Type B pancreatic cell (in vitro differentiated cells): ENCODE measurements at places on chromosomes 2 and 18.
A peak's percentile ranks its signal among the peaks of the same experiment; 100 is the strongest.

GRCh38 chr2:20135631-20136050 is 84.2 kb upstream of the LAPTM4A start:
- no peaks in the 10 kb centered on the region for H3K27me3 ChIP-seq
- H3K27ac ChIP-seq = peak overlapping the region; percentile 81
- peak overlapping the region; percentile 49 for H3K4me3 ChIP-seq

GRCh38 chr2:28232295-28232694 is 160.4 kb upstream of the FOSL2 start:
- peaks cover 23% of the 10 kb centered on the region for H3K4me1 ChIP-seq
- H3K27me3 ChIP-seq = no peaks in the 10 kb centered on the region
- peaks cover 3% of the 10 kb centered on the region for H3K36me3 ChIP-seq
- H3K27ac ChIP-seq = peak overlapping the region; percentile 52
- no peak for DNase-seq

DNA sequence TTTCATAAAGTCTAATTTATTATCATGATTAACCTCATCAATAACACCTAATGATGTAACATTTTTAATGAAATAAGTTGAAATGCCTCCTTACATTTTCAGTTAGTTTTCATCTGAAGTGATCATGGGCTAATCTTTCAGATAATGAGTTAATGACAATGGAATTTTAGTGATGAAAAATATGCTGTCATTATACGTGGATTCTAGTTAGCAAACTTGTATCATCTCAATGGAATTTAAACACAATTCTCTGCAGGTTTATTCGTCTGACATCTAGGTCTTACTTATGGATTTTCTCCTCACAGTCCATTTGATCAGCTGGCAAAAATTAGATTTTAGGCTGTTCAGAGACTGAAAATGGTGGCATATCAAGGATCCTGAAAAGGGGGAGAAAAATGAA is 885.0 kb downstream of the SLC4A3 start:
- no peak overlapping the region for H3K4me3 ChIP-seq
- peaks cover 20% of the 10 kb centered on the region for H3K4me1 ChIP-seq
- no peaks in the 10 kb centered on the region for H3K27me3 ChIP-seq
- DNase-seq = no peak
- H3K36me3 ChIP-seq = no peaks in the 10 kb centered on the region

GRCh38 chr2:162917626-162918025 is 79.1 kb upstream of the KCNH7 start:
- no peak for DNase-seq
- H3K27me3 ChIP-seq = no peaks in the 10 kb centered on the region
- H3K36me3 ChIP-seq = no peaks in the 10 kb centered on the region
- H3K4me1 ChIP-seq = no peaks in the 10 kb centered on the region

- no peaks in the 10 kb centered on the region for H3K4me1 ChIP-seq
- H3K4me3 ChIP-seq = no peak overlapping the region
- no peak for DNase-seq
- no peak overlapping the region for H3K27ac ChIP-seq
- H3K36me3 ChIP-seq = no peaks in the 10 kb centered on the region
These were observed 53.3 kb downstream of the CCDC148 start for GRCh38 chr2:158403237-158403636.

GRCh38 chr2:122108186-122108585 is 352.7 kb downstream of the TSN start:
- H3K27ac ChIP-seq = no peak overlapping the region
- no peaks in the 10 kb centered on the region for H3K36me3 ChIP-seq
- no peak for DNase-seq
- no peak overlapping the region for H3K4me3 ChIP-seq
- H3K27me3 ChIP-seq = no peaks in the 10 kb centered on the region

DNA sequence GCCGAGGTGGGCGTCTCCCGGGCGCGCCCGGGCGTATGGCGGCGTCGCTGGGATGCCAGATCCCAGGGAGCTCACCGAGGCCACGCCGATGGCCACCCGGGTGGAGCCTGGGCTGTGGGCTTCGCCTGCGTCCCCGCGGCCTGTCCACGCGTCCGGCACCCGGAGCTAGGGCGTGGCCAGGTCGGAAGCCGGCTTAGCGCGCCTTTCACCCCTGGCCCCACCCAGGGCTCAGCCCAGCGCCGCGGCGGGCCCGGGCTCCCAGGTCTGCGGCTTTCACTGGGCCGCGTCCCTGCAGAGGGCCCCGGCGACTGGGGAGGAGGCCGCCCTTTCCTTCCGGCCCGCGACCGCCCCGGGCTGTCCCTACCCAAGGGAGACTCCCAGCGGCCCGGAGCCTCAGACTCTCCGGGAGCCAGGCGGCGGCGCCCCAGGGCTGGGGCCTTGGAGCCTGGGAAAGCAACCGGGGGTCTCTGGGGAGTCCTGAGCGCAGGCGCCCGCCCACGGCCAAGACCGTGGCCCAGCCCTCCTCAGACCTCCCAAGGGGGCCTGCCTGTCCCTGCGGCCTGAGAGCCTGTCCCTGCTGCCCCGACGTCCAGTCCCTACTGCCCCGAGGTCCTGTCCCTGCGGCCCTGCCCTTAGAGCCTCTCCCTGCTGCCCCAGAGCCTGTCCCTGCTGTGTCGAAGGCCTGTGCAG is 36.3 kb upstream of the ITM2C start:
- peaks cover 14% of the 10 kb centered on the region for H3K4me1 ChIP-seq
- no peaks in the 10 kb centered on the region for H3K36me3 ChIP-seq
- H3K4me3 ChIP-seq = no peak overlapping the region
- no peak for DNase-seq
- peaks cover 23% of the 10 kb centered on the region for H3K27me3 ChIP-seq

DNA sequence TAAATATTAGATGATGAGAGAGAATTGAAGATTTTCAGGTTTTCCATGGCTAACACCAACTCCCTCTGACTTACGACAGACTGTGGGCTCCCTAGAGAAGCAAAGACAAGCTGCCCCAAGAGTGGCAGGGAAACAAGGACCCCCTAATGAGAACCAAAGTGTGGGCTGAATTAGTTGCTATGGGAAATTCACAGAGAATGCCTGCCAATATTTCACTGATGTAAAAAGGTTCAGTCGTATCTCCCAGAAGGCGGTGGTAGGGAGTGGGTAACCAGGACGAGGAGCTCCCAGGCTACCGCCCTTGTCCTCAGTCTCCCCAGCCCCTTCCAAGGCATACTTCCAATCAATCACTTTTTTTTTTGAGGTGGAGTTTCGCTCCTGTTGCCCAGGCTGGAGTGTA is 113.6 kb downstream of the LAMA1 start:
- H3K4me1 ChIP-seq = peaks cover 11% of the 10 kb centered on the region
- peaks cover 12% of the 10 kb centered on the region for H3K36me3 ChIP-seq
- H3K27ac ChIP-seq = no peak overlapping the region
- H3K4me3 ChIP-seq = no peak overlapping the region

- no peak overlapping the region for H3K4me3 ChIP-seq
- no peaks in the 10 kb centered on the region for H3K27me3 ChIP-seq
- no peak overlapping the region for H3K27ac ChIP-seq
- no peaks in the 10 kb centered on the region for H3K4me1 ChIP-seq
- no peaks in the 10 kb centered on the region for H3K36me3 ChIP-seq
- peak; percentile 4 for DNase-seq
These were observed 20.7 kb upstream of the NT5DC4 start for GRCh38 chr2:112699984-112700667.

GRCh38 chr18:68940754-68941153 is 142.9 kb downstream of the CCDC102B start:
- no peak overlapping the region for H3K4me3 ChIP-seq
- H3K27ac ChIP-seq = no peak overlapping the region
- DNase-seq = no peak
- H3K27me3 ChIP-seq = no peaks in the 10 kb centered on the region

GRCh38 chr2:222887124-222887523 is 26.3 kb downstream of the ACSL3 start:
- no peak for DNase-seq
- H3K36me3 ChIP-seq = peaks cover 23% of the 10 kb centered on the region
- H3K27me3 ChIP-seq = no peaks in the 10 kb centered on the region

DNA sequence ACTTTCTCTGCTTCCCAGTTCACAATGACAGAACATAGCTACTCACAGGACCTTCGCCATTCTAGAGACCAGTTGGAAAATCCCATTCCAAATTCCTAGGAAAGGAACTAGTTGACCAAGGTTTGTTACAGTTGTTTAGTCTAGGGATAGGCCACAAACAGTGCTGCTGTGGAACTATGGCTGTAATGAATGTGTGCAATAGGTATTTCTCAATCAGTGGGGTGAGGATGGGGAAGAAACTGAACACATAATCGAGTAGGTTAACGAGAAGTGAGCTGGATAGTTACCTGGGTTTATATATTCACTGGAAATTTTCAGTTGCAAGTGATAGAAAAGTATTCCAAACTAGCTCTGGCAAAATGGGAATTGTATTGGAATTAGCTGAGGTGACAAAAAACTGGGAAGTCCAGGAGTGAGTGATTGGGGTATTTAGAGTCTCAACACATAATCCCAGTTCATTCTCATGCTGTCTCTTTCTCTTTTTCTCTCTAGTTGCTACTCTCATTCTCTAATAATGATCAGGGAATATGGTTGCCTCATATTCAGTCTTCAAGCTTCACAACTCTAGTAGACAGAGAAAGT is 18.2 kb upstream of the HMSD start:
- no peaks in the 10 kb centered on the region for H3K4me1 ChIP-seq
- H3K36me3 ChIP-seq = no peaks in the 10 kb centered on the region
- no peak overlapping the region for H3K27ac ChIP-seq
- no peak overlapping the region for H3K4me3 ChIP-seq

DNA sequence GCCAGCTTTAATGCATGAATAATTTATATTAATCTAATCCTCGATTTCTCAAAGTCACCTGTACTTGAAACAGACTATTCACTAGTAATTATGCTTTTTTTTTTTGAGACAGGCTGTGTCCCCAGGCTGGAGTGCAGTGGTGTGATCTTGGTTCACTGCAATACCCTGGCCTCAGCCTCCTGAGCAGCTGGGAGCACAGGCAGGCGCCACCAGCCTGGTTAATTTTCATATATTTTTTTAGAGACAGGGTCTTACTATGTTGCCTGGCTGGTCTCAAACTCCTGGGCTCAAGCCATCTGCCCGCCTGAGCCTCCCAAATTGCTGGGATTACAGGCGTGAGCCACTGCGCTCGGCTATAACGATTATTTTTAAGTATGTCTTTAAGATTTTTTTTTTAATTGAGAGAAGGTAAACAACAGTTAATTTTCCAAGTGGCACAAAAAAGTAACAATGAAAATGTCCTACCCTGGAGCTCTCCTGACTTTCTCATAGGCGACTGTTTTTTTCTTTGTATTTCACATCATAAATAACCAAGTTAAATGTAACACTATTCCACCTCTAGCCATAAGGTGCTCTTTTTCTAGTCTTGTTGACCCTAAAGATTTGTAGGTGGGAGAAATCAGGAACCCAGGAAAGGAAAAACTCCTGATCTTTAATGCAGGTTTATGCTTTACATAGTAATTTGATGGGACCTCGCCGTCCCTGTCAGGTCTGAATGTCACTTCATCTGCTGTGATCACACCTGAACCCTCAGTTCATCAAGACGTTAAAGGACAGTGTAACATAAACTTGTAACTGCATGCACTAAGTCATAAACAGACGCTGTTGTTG is 1.3 kb upstream of the ANKRD12 start:
- peaks cover 10% of the 10 kb centered on the region for H3K36me3 ChIP-seq
- H3K4me1 ChIP-seq = peaks cover 34% of the 10 kb centered on the region
- no peaks in the 10 kb centered on the region for H3K27me3 ChIP-seq
- no peak for DNase-seq
- H3K27ac ChIP-seq = peak overlapping the region; percentile 99

DNA sequence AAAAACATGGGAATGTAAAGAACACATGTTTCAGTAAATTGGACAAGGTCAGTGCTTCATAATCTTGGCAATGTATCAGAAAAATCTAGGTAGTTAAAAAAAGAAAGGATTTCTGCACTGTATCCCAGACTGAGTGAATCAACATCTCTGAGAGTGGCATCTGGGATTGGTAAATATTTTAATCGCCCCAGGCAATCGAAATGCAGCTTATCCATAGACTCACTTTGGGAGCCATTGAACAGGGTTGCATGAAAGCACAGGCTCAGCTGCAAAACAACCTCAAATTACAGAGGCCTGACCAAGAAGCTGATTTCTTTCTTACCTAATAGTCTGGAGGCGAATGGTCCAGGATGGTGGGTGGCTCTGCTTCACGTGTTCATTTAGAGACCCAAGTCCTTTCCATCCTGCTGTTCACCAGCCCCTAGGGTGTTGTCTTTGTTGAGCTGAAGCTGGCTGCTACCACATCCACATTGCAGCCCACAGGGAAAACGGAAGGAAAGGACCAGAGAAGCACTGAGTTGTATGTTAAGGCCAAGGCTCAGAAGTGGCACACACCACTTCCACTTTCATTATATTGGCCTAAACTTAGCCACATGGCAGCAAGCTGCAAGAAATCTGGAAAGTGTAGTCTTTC is 59.0 kb downstream of the MOGAT1 start:
- H3K4me3 ChIP-seq = no peak overlapping the region
- no peaks in the 10 kb centered on the region for H3K36me3 ChIP-seq
- H3K4me1 ChIP-seq = peaks cover 8% of the 10 kb centered on the region
- H3K27ac ChIP-seq = no peak overlapping the region
- H3K27me3 ChIP-seq = peaks cover under 1% of the 10 kb centered on the region
- no peak for DNase-seq

- H3K27me3 ChIP-seq = no peaks in the 10 kb centered on the region
- no peak overlapping the region for H3K4me3 ChIP-seq
- no peak overlapping the region for H3K27ac ChIP-seq
These were observed 26.6 kb upstream of the TEX44 start for GRCh38 chr2:231565887-231566594.

- no peak overlapping the region for H3K27ac ChIP-seq
- H3K4me3 ChIP-seq = no peak overlapping the region
These were observed 46.4 kb upstream of the SPP2 start for GRCh38 chr2:234003972-234004617.

DNA sequence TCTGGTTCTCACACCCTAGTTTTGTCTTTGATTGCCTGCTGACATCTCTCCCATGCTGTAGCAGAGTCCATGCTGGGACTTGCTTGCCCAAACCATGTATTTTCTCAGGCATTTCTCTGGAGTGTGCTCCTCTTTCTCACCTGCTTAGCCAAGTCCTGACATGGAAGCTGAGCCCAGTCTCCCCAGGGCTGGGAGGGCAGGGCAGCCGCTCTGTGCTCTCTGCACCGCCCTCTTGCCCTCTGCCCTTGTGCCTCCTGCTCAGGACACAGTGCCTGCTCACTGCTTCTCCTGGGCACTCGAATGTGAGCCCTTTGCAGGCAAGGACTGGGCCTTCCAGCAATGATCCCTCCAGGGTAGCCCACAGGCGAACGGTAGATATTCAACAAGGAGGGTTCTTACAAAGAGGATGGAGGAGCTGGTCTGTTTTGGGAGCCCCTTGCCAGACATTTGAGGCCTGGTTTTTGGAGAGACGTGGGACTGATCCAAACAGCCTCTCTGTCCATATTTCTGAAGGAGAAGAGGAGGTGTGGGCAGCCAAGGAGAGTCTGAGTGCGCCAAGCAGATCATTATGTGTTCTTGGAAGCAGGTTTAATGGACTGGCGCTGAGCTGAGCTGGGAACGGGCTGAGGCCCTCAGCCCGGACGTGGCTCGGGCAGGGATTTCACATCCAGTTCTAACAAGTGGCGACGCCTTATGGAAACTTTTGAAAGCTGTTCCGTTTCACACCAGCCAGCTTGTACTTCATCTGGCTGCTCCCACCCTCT is 4.0 kb downstream of the SLC14A2 start:
- H3K36me3 ChIP-seq = no peaks in the 10 kb centered on the region
- DNase-seq = no peak
- H3K4me3 ChIP-seq = no peak overlapping the region

- H3K36me3 ChIP-seq = peaks cover 4% of the 10 kb centered on the region
- no peak for DNase-seq
- no peak overlapping the region for H3K4me3 ChIP-seq
- H3K27me3 ChIP-seq = no peaks in the 10 kb centered on the region
- no peak overlapping the region for H3K27ac ChIP-seq
These were observed 20.8 kb downstream of the EIF2AK3 start for GRCh38 chr2:88606371-88607030.
